ENCODE measurements at places on chromosomes 2 and 18.

- no peak for DNase-seq
These were observed 312.7 kb upstream of the CYRIA start for GRCh38 chr2:16978301-16978700.

GRCh38 chr2:144780983-144781382, 261.1 kb upstream of the ZEB2 start:
- no peak for DNase-seq

DNA sequence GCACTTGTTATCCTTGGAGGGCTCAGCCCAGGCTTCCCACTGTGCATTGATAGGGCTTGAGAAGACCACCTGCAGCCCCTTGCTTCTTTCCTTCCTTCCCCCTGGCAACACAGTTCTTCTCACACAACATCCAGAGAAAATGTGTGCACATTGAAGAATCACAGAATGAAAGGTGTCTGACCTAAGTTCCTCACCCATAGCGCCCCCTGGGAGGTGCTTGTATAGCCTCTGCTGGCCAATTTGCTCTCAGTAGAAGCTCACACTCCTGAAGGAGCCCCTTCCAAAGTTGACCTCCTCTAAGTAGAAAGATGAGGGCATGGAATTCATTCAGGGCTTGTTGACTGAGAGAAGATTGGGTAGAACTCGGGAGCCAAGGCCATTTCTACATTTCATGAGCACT, 758.4 kb upstream of the KLHL29 start:
- DNase-seq = no peak

DNA sequence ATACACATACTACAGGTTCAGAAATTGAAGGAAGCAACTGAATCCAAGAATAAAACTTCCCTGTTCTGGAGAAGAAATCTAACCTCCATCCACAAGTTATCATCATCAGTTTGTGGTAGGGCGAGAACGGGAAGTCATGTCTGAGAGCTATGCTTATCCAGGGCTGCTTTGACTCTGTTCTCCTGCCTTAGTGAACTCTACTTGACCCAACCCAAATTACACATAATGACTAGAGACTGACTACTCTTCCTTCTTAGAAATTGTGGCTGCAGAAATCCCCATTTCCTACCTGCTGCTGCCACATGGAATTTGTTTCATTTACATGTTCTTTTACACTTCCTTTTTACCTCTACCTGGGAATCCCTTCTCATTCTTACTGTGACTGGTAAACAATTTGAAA, 1102.6 kb upstream of the PIK3C3 start:
- no peak for DNase-seq

GRCh38 chr2:25903216-25903776, 25.0 kb upstream of the ASXL2 start:
- DNase-seq = no peak

DNA sequence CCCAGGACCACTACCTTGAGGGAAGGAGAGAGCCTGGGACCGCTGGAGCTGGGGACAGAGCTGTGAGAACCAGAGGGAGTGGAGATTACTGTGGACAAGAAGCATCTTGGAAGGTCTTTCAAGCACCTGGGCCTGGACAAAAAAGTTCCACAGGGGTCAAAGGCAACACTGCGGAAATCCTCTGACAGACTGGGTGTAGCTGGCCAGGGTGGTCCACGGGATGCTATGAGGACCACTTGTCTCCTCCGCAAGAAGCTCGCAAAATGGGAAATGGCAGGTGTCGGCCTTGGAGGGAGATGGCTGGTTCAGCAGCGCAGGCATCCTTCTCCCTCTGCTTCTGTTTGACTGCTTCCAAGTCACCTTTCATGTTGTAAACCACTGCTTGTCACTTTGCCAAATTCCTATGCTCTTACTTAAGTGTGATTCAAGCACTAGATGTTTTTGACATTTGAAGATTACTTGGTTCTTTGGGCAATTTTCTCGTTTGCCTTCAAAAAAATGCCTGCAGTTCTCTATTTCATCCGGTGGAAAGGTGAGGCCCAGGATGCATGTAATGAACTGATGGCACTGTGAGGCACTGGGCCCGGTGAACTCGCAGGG, 27.7 kb downstream of the KLHL29 start:
- no peak for DNase-seq

GRCh38 chr2:159758239-159758638, 39.8 kb downstream of the CD302 start:
- DNase-seq = no peak

GRCh38 chr2:236264256-236264655, at the start of gene ASB18:
Gene ASB18, minus strand, starts transcription at chr2:236264406. Its CDS starts 61 bp downstream, at chr2:236264345.
- no peak for DNase-seq

- DNase-seq = no peak
These were observed 6.9 kb upstream of the SLC11A1 start for GRCh38 chr2:218375212-218375611.

- no peak for DNase-seq
These were observed 80.5 kb upstream of the CAVIN2 start for GRCh38 chr2:191927319-191927867.

DNA sequence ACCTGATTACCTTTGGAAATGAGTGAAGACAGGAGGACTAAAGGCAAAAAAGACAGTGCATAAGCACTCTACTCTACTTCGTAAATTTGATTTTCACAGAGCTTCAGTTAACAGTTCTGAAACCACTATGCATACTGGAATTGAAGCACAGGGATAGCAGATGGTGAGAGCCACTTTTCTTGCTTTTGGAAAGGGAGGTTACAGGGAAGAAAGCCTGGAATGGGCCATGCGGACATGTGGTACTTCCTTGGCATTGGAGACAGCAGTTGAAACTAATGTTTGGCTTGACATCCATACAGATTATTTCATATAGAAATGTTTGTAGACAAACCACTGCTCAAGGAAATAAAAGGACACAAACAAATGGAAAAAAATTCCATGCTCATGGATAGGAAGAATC, 585.6 kb upstream of the RAB6C start:
- DNase-seq = no peak

GRCh38 chr2:74886811-74887210, 52.9 kb downstream of the HK2 start:
- no peak for DNase-seq

- no peak for DNase-seq
These were observed 674 bp downstream of the EVX2 start for GRCh38 chr2:176082824-176083751.

GRCh38 chr2:46909771-46910419, 5.7 kb downstream of the MCFD2 start:
- DNase-seq = no peak

DNA sequence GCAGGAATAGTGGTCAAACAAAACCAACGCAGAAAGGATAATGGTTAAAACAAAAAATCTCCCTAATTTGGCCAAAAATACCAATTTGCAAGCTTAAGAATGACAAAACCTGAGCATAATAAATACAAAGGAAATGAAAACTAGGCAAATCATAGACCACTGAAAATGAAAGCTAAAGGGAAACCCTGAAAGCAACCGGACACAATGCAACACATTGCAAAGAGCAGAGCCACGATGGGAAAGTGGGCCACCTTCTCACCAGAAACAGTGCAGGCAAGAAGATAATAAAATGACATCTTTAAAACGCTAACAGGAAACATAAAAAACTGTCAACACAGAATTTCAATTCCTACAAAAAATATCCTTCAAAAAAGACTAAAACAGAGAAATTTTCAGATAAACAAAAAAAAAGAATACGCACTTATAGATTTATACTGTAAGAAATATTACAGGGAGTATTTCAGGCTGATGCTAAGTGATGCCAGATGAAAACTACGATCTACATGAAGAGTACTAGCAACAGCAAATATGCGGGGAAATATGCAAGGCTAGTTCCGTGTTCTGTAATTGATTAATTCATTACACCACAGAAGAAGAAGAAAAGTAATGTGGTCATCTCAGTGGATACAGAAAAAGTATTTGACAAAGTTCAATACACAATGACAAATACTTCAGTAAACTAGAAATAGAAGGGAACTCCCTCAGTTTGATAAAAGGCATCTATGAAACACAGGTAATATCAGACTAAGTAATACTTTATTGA, 239.5 kb downstream of the L3MBTL4 start:
- DNase-seq = no peak

GRCh38 chr2:85409845-85410583, at the start of gene CAPG:
Gene CAPG, minus strand, starts transcription at chr2:85410366. Its CDS starts 8,221 bp downstream, at chr2:85402145.
- DNase-seq = peak; percentile 44

- DNase-seq = no peak
These were observed 83.1 kb downstream of the EFEMP1 start for GRCh38 chr2:55840460-55840859.

DNA sequence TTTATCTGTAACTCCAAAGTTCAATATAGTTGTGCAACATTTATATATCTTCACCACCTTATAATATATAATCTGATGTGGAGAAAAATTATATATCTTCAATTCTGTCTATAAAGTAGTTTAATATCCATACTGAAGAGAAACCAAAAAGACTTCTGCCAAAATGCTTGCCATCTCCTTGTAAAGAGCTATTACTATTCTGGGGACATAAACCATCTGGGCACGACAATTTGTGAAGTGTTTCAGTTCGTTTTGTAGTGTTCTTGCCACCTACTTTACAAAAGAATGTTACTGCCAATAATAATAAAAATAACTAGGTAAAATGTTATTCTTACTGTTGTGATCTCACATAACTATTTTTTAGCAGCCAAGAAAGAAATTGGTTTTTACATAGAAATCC, 45.1 kb downstream of the SCN1A start:
- DNase-seq = no peak

- DNase-seq = no peak
These were observed 117.6 kb downstream of the NEDD4L start for GRCh38 chr18:58161659-58162058.

DNA sequence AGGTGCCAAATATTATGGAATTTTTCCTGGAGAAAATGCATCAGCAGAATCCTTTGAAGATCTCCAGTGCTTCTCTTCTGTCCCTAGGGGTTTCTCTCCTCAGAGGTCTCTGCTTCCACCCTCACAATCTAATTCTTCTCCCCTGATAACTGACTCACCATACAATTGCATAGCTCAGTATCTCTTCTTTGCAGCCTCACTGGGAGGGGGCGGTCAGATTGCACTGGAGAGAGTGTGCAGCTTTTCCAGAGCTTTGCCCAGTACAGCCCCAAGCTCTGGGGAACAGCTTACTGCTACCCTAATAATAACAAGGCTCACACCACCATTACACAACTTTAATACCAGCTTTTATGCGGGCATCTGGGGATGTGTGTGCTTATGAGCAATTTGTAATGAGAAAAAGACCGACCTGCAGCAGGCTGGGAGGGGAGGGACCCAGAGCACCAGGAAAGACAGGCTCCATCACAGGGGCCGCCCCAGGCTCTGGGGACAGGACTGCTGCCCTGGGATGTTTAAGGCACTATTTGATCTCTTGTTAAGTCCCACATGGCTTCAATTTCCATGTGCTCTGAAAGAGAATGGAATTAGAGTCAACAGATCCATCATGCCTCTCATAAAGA, 276.6 kb upstream of the SIX2 start:
- no peak for DNase-seq

GRCh38 chr2:7719876-7720275, 802.7 kb downstream of the RNF144A start:
- DNase-seq = no peak

GRCh38 chr2:21480162-21480561, 356.4 kb downstream of the TDRD15 start:
- no peak for DNase-seq

GRCh38 chr18:31679791-31680432, 4.5 kb downstream of the B4GALT6 start:
- no peak for DNase-seq

DNA sequence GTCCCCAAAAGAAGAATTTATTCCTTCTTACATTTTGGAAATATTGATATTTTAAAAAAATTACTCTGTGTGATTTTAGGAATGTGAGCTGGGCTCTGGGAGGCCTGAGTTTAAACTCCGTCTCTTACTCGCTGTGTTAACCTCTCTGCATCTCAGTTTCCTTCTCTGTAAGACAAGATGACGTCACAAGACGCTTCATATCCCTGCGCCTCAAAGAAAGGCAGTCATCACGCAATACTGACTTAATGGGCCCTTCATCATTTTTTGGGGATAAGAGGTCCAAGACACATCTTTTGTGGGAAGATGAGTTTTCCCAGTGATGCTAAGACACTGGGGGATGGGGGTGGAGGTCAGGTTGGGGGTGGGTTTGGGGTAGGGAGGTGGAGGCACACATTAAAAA, 320.4 kb downstream of the AFF3 start:
- DNase-seq = no peak

- DNase-seq = no peak
These were observed 382.9 kb upstream of the CELF4 start for GRCh38 chr18:37948471-37948870.

GRCh38 chr2:134739879-134740301, 21.1 kb upstream of the TMEM163 start:
- no peak for DNase-seq

- no peak for DNase-seq
These were observed 108.0 kb upstream of the ID2 start for GRCh38 chr2:8573942-8574195.

DNA sequence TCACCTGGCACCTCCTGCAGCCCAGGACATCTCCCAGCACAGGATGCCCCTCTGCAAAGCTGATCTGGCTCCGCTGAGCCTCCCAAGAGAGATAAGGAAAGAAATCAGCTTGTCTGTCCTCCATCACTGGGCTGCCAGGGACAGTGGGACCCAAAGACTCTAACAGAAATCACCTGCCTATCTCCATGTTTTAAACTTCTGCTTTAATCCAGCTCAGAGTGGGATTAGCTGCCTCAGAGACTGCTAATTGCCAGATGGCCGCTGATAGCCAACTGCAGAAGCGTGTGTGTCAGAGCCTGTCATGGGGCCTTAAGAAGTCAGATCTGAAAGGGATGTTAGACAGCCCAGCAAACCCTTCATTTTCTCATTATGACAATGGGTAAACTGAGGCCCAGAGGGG, 389.4 kb upstream of the KLHL29 start:
- DNase-seq = no peak

- DNase-seq = no peak
These were observed 33.3 kb downstream of the SPP2 start for GRCh38 chr2:234083572-234084348.

All from CD4-positive, alpha-beta T cell treated with Interleukin-6 at 100 ng/mL for 8 hours (primary cell).